ENCODE measurements at places on chromosomes 1 and 21.

DNA sequence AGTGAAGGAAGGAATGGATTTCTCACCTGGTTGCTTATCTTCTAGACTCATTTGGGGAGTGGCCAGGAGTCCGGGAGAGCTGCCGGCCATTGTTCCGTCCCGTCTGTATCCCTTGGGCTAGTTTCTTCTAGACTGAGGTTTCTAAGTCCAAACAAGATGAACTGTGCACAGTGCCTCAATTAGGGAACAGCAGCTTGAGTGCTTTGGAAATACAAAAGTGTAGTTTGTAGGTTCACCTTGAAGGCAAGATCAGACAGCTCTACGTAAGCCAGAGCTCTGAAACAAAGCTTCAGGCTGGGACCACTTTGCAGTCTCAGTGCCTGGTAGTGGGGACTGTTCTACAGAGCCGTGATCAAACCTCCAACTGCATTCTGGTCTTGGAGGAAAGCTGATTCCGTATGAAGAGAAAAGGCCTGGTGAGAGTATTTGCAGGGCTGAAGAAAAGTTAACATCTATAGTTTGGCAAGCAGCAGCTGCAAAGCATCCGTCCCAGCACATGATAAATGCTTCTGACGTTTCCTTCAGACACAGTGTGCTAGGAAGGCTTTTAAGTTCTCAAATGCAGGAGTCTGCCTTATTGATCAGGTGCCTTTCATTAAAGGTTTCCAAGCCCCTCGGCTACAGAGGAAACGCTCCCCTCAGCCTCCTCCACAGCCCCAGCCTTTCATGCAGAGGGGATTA lies 432.8 kb downstream of the KIF26B start:
- DNase-seq, result no peak

DNA sequence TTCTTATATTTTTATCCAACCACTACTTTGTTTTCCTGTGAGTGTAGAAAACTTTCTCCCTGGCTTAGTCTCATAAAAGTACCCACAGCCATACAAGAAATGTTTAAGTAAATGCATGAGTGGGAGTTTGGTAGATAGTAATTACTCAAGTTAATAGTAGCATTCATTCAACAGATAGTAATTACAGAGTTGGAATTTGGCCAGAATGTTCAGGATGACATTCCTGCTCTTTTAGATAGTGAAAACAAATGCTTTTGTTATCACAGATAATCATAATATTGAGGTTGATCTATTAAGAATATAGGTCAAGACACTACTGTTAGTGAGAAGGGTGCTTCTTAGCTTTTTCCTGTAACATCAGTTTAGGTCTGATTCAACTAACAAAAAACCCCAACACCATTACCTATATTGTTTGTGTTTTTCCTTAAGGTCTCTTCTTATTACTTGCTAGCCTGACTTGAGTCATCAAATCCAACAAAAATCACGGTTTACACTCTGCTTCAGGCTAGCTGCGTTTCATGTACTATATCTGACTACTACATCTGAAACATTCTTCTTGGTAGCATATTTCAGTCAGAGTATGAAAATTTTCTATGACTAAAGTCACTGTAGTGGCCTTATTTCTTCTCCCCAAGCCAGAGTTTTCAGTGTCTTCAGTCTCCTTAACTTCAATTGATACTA lies 163.7 kb downstream of the HS2ST1 start:
- no peak for DNase-seq

GRCh38 chr1:219773775-219774174 lies 154.6 kb downstream of the SLC30A10 start:
- DNase-seq, result no peak

DNA sequence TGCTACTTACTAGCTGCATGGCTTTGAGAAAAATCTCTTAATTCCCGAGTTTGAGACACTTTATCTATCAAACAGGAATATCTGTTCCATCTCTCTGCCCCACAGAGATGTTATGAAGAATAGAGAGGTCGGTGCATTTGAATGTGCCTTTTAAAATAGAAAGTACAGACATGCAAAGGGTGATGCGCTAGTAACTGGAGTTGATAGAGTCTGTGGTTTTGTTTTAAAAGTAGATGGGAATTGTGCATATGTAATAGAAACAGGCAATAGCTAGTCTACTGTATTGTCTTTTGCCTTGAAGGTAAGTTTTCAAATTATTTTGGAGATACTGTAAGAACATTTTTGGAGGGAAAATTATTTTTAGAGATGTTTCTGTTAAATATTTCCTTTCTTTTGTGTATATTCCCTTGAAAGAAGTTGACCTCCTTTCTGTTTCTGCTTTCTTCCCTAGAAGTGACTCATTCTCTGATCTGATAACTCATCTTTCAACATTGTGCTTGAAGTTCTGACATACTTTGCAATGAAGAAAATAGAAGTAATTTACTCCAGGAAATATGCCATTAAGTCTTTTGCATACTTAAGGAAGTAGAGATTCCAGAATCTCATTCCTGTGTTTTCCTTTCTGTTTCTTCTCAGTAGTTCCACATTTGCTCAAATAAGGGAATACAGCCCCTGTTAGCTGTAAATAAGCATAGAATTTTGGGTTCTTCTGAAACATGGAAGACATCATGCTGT lies 151.6 kb downstream of the SDCCAG8 start:
- DNase-seq, result no peak

GRCh38 chr1:68213843-68214242 lies 18.5 kb downstream of the WLS start:
- no peak for DNase-seq

DNA sequence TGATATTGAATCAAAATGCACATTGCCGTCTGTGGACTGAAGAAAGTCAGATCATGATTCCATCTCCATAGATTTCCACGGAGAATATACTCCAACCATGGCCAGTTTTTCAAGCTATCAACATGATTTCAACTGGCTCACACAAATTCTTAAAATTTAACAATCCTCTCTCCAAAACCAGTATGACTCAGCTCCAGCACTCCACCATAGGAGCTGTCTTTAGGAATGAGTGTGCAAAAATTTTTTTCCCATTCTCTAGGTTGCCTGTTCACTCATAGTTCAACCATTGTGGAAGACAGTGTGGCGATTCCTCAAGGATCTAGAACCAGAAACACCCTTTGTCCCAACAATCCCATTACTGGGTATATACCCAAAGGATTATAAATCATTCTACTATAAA lies 40.8 kb downstream of the RGL1 start:
- DNase-seq, result no peak

DNA sequence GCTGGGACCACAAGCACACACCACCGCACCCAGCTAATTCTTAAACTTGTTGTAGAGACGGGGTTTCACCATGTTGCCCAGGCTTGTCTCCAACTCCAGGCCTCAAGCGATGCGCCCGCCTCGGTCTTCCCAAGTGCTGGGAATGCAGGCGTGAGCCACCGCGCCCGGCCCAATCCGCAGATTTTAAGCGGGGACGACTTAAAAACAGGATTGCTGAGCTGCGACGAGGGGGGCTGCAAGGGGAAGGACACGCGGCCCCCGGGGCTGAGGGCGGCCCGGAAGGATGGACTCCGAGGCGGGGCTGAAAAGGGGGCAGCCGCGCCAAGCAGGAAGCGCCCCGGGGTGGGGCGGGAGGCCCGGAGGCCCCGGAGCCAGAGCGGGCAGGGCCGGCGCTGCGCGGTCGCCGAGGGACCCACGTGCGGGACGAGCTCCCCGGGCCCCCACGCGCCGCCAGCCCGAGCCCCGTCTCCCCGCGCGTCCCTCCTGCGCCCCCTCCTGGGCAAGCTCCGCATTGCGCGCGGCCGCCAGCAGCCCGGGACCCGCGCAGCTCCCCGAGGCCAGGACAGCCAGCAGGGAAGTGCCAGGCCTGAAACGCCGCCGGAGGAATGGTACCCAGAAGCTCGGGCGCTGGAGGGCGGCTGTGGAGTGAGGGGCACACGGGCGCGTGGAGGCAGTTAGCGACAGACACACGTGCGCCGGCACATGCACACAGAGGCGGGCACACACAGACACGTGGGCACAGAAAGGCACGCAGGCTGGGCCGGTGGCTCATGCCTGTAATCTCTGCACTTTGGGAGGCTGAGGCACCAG lies 5.5 kb upstream of the PRKCZ start:
- no peak for DNase-seq

GRCh38 chr1:28606771-28607170 lies 14.7 kb downstream of the RAB42 start:
- DNase-seq, result no peak
